Glutamatergic neuron (in vitro differentiated cells): ENCODE measurements at places on chromosomes 12 and 14.
A peak's percentile ranks its signal among the peaks of the same experiment; 100 is the strongest.

GRCh38 chr12:95202691-95203486 is 14.4 kb downstream of the FGD6 start:
- peaks cover 2% of the 10 kb centered on the region for H3K27me3 ChIP-seq
- H3K4me3 ChIP-seq = no peak overlapping the region
- peaks cover 25% of the 10 kb centered on the region for H3K4me1 ChIP-seq
- H3K36me3 ChIP-seq = peaks cover 9% of the 10 kb centered on the region
- no peak overlapping the region for H3K27ac ChIP-seq
- no peak for DNase-seq

DNA sequence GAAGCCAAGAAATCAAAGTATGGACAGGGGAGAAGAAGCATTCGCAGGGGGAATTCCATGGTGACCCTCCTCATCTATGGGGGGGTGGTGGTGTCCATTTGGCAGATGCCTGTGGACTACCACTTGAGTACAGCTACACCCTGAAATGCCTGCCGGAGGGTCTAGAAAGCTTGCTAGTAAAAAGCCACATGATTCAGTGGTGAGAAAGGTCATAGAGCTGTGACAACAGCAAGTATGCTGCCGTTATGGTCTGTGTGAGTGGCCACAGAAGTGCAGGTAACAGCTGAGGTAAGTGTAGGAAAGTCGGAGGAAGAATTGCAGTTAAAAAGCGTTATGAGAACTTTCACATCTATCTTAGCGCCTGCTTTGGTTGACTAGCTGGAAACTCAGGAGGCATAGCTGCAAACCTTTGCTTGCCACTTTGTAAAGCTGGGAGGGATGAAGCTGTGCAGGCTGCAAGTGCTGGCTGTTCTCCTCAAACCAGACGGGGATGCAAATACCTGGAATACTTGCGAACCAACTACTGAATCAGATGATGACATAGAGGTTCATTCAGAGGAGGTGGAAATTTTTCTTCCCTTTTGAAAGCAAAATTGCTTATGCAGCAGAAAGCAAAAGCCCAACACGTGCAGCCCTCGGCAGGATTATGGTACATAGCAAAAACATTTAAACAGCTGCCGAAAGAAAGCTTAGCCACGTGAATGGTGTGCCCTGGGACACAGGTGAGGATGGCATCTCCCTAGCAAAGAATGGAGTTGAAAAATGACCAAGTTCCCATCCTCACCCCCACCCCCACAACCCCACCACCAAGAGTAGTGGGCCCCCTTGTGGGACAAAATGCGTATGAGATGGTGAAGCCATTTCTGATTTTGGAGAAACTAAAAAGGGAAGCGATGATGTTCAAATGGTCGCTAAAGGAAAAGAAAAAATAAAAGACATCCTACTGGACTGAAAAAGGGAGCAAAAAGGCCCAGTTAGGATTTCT is 287.0 kb downstream of the RERGL start:
- peaks cover 2% of the 10 kb centered on the region for H3K27me3 ChIP-seq
- H3K27ac ChIP-seq = no peak overlapping the region
- H3K4me3 ChIP-seq = no peak overlapping the region

DNA sequence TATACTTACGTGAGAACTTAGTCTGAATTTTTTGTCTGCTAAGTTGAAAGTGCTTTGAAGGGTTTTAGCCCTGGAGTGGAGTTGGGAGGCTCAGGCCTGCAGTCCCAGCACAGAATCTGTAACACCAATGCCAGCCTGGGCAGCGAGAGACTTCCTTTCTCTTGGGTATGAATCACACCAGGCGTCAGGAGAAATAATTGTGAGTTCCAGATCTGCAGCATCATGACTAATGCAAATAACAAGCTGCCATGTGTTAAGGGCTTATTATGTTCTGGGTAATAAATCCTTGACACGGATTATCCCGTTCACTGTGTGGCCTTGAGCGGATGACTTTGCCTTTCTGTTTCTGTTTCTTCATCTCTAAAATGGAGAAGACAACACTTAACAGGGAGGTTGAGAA is 70.6 kb downstream of the B4GALNT3 start:
- no peaks in the 10 kb centered on the region for H3K4me1 ChIP-seq
- peaks cover 5% of the 10 kb centered on the region for H3K27me3 ChIP-seq
- H3K27ac ChIP-seq = no peak overlapping the region

DNA sequence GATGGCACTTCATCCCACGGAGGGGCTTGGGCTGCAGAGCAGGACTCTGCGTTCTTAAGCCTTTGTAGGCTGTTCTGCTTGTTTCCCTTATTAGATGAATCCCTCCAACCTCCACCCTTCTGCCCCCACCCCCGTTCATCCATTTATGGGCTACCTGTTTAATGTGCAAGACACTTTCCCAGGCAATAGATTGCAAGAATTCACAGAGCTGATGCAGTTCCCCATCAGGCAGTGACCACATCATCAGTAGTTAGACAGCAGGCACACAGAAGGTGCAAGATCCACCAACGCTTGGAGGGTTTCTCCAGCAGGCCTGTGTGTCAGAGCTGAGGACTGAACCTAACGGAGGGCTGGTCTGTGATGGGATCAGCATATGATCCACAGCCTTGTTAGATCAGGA is 1.2 kb upstream of the C1R start:
- H3K4me3 ChIP-seq = no peak overlapping the region
- H3K4me1 ChIP-seq = peaks cover 9% of the 10 kb centered on the region
- no peaks in the 10 kb centered on the region for H3K36me3 ChIP-seq
- H3K27ac ChIP-seq = peak overlapping the region; percentile 9

- H3K4me3 ChIP-seq = peak overlapping the region; percentile 73
- H3K27me3 ChIP-seq = peaks cover 26% of the 10 kb centered on the region
- peaks cover 42% of the 10 kb centered on the region for H3K4me1 ChIP-seq
- H3K36me3 ChIP-seq = peaks cover 4% of the 10 kb centered on the region
- no peak for DNase-seq
- H3K27ac ChIP-seq = no peak overlapping the region
Measured at GRCh38 chr12:57548488-57548887, 1.4 kb upstream of the KIF5A start.
